Memory B cell (primary cell): ENCODE measurements at places on chromosomes 1 and 21.

DNA sequence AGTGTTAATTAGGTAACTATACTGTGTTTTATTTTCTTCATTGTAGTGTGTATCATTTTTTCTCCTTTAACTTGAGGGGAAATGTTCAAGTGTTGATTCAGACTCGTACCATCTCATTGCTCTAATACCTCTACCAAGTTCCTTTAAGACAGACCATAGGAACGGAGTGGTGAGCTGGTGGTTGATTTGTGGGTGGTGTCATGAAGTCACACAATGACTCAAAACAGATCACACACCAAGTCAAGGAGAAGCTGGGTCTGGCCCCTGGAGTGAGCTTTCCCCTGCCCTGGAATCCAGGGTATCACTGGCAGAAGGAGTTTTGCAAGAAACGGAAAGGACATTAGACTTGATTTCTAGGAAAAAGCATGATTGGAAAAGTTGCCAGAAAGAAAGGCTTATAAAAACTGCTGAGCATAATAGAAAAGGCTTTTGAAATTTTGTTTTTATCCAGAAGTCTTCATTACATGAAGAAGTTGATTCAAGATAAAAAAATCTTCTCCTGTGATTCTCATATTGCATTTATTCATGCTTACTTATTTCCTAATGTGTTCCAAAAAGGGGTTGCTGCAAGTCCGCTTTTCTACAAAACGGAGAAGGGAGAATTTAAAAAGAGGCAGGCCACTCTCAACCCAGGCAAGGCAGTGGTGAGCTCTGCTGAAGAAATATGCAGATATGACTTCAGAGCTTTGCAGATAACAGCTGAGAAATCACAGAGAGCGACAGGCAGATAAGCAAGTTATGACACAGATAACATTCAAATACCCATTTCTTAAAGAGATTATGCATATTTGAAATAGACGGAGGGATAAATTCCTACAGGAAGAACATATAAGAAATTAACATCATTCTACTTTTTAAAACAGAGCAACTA lies 79.7 kb downstream of the TBX19 start:
- DNase-seq = no peak

- no peak for DNase-seq
Observed at GRCh38 chr21:45836268-45836655, 145.3 kb upstream of the COL6A1 start.

GRCh38 chr1:1306661-1307260 lies 969 bp downstream of the ACAP3 start:
- no peak for DNase-seq

DNA sequence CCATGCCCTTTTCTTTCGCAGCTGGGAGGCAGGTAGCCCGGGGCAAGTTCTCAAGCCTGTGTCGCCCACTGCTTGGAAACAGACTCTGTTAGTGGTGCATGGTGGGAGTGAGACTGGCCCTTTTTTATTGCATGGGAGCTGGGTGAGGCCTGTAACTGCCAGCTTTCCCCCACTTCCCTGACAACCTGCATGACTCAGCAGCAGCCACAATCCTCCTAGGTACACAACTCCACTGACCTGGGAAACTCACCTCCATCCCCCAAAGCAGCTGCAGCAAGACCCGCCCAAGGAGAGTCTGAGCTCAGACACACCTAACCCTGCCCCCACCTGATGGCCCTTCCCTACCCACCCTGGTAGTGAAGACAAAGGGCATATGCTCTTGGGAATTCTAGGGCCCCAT lies 25.8 kb downstream of the PIGP start:
- DNase-seq = no peak

DNA sequence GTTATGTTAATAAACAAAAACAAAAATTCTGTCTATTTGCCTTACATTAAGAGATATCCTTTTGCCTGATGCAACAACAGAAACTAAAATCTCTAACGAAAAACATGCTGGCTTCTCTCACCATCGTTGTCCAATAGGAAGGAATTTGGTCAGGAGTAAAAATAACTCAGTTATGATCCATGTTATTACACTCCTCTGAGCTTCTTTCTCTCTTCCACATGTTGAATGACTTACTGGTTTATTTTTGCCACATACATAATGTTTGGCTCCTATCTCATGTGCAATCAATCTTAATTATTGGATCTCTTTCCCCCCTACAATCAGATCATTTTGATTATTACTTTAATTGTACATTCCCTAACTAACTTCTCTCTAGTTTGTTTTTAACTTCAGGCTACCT lies 688.4 kb downstream of the USP25 start:
- no peak for DNase-seq

- no peak for DNase-seq
Observed at GRCh38 chr1:176541663-176542062, 78.7 kb downstream of the PAPPA2 start.

DNA sequence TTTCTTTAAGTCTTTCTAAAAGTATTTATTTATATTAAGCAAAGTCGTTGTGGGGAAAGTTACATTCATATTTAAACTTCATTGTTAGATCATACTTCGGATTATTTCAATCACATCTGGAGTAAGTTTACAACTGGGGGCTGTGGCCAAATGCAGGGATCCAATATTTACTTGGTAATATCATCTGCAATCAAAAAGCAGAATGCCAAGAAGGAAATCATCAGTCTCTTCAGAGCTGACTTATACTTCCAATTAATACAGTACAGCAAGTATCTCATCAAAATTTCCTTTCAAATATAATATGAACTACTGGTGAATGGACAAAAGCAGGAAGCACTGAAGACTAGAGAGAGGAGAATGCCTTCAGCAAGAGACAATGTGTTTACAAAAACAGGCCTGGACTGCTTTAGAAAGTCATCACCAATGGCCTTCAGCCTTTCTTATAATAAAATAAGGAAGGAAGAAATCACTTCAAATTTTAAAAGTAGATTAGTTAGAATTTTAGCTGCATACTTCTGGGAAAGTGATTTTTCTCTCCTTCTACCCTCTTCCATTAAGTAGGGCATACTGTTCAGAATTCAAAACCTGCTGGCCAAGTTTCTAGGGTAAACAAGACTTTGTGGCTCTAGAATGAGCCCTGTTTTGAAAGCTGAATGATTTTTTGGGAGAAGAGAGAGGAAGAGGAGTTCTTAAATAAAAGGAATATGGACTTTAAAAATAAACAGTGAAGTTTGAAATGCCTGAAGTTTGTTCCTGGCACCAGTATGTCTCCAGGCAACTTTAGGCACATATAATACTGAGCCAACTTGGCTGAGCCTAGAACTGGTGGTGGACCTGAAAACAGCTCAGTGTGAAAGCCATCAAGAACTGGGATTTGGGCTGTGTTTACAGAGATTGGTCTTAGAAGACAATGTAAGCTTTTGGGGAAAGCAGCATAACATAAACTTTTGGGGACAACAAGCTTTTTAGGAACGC lies 22.2 kb upstream of the MYOC start:
- no peak for DNase-seq

- DNase-seq = no peak
Observed at GRCh38 chr1:41795205-41795762, 123.4 kb downstream of the HIVEP3 start.

DNA sequence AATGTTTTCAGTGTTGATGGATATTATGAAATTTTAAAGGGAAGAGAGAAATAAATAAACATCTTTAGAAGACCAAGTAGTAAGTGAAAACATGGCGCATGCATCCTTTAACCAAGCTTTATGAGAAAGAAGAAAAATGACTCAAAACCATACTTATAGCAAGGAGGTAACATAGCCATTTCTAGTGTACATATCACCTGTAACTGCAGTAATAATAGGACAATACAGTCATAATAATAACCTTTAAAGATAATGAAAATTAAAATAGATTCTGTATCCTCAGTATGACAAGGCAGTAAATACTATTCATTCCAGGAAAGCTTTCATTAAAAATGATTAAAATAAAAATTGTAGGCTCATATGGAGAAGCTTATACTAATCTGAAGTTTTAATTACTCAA lies 141.2 kb downstream of the COL24A1 start:
- no peak for DNase-seq

GRCh38 chr1:228459091-228459993 lies 27.8 kb upstream of the RNF187 start:
- DNase-seq = no peak

DNA sequence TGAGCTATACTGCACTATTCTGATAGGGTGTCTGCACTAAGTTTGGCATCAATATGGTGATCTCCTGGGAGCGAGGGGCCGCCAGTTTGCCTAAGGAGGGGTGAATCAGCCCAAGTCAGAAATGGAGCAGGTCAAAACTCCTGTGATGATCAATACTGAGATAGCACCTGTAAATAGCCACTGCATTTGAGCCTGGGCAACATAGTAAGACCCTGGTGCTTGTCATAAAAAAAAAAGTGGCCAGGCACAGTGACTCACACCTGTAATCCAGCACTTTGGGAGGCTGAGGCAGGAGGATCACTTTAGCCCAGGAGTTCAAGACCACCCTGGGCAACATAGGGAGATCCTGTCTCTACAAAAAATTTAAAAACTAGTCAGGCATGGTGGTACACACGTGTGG lies 11.6 kb upstream of the ZDHHC18 start:
- no peak for DNase-seq

GRCh38 chr1:185644531-185644930 lies 89.7 kb upstream of the HMCN1 start:
- DNase-seq = no peak

- DNase-seq = no peak
Observed at GRCh38 chr1:103931891-103932290, 182.2 kb downstream of the AMY1C start.

- DNase-seq = no peak
Observed at GRCh38 chr1:207020709-207021107, 11.8 kb downstream of the C1orf116 start.

DNA sequence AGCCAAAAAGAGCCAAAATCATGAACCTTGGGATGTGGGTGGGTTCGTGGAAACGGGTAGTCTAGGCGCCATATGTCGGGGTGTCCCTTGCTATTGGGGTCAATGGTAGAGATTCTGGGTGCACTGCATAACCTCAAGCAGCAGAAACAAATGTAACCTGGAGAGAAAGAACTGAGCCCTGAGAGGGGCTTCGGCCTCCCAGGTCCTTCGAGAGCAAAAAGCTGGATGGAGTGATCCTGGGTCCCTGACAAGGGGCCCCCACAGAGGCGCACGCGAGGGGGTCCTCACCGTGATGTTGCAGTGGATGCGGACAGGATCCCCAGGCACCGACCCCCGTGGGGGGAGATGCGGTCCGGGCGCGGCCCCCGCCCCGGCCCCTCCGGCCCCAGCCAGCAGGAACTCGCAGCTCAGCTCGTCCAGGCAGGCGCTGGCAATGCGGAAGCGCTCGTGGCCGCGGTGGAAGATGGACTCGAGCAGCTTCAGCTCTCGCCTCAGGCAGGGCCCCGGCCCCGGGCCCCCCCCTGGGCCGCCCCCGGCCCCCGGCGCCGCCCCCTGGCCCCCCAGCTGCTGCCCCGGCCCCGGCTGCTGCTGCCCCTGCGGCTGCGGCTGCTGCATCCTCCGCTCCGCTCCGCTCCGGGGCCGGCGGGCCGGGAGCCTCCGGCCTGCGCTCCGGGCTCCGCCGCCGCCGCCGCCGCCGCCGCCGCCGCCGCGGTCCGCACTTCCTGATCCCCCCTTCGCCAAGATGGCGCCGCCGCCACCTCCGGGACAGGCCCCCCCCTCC lies at the start of gene UBE2Q1:
Gene UBE2Q1, minus strand, starts transcription at position 724 of the 781 bp plus-strand sequence. Its CDS starts 109 bp downstream, at position 615.
- peak; percentile 30 for DNase-seq

DNA sequence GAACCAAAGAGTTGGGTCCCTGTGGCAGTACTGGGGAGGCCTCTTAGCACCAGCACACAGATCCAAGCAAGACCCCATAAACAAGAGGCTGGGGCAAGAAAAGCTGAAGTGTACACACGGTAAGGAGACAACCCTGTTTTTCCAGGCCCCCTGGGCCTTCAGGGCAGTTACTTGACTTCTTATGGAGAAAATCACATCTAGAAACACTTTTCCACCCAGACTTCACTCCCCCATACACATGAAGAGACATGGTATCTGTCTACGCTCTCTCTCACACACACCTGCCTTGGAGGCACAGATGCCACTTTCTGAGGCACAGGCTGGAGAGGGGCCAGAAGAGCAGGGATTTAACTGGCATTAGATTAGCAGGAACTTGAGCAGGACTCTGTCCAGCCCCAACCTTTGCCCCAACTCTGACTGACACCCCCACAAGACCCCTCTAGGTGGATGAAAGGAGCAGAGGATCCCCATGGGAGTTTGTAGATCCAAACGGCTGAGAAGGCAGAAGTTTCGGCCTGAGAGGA lies 2.2 kb downstream of the CERS2 start:
- no peak for DNase-seq

DNA sequence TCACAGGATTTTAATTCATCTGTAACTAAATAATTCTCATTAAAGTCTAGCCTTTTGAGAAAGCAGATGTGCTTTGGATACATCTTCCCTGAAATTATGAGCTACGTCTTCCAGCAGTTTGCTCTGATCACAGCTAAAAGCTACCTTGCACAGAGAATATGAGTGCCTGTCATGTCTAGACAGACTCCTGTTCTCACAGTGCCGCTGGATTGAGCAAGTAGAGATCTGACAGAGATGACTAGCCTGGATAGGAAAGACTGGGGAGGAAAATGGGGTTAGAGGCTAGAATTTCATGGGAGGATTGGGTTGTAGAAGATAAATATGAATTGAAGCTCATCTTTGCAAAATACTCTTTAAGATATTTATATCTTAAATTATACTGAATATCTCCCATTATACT lies 24.1 kb downstream of the CEPT1 start:
- no peak for DNase-seq

DNA sequence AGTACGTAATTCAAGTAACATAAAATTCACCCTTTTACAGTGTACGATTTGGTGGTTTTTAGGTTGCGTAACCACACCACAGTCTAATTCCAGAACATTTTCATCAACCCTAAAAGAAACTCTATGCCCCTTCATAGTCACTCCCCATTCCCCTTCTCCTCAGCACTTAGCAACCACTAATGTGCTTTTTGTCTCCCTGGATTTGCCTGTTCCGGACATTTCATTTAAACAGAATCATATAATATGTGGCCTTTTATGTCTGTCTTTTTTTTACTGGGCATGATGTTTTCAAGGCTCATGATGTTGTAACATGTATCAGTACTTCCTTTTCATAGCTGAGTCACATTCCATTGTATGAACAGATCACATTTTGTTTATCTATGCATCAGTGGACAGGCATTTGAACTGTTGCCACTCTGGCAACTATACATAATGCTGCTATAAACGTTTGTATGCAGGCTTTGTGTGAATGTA lies 20.8 kb downstream of the OBSCN start:
- DNase-seq = no peak

DNA sequence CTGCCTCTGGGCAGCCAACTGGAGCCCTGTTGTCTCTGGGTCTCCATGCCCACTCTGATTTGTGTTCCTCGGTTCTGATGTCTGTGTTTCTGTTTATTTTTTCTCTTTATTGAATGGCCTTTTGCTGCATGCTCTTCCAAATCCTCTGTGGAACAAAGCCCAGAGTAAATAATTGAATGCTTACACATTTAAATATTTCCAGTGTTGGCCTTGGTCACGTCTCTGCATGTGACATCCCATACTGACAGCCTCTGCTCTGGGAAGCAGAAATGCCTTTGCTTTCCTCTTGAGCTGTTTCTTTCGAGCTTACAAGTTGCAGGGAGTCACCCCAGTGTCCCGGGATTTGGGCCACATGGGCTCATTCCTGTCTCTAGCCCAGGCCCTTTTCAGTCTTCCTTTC lies 267.9 kb downstream of the PTPRU start:
- no peak for DNase-seq

GRCh38 chr1:21674957-21675356 lies 5.8 kb upstream of the RAP1GAP start:
- no peak for DNase-seq

- no peak for DNase-seq
Observed at GRCh38 chr1:40687059-40687458, 4.4 kb upstream of the NFYC start.
